ENCODE measurements at places on chromosomes 1 and 21. TPM values are rescaled to one million over a fixed set of nuclear protein-coding genes. Genes with fewer than 3 reads are reported as not detected.

Gene SPRR1A
- total RNA-seq, result not detected

Gene C1orf53
- 3.4 TPM for total RNA-seq

Gene FTCD
- 0.60 TPM for total RNA-seq

Gene HRNR
- total RNA-seq, result not detected

Gene OR6N1
- total RNA-seq, result not detected

Gene DISP3
- total RNA-seq, result not detected

Gene MTOR
- total RNA-seq, result 30.9 TPM

Gene FBXO2
- total RNA-seq, result 5.2 TPM

Gene ANGPTL3
- not detected for total RNA-seq

Gene CCDC27
- total RNA-seq, result not detected

Gene C1orf141
- total RNA-seq, result not detected

Gene FH
- total RNA-seq, result 66.2 TPM

Gene ADAMTS4
- total RNA-seq, result 1.4 TPM

Gene EDARADD
- total RNA-seq, result under 0.01 TPM

Gene KCND3
- total RNA-seq, result under 0.01 TPM

Gene AMY2B
- total RNA-seq, result 4.7 TPM

Gene PLK3
- total RNA-seq, result 15.8 TPM

Gene APP
- 911 TPM for total RNA-seq

Gene S100A7
- not detected for total RNA-seq

Gene DIP2A
- 22.4 TPM for total RNA-seq

Gene OR2T3
- total RNA-seq, result not detected

Gene LPGAT1
- total RNA-seq, result 16.1 TPM

Gene RXRG
- not detected for total RNA-seq

Gene IFNLR1
- not detected for total RNA-seq

Gene SFN
- total RNA-seq, result 1.8 TPM

Gene TMEM51
- total RNA-seq, result 2.8 TPM

Gene KCNE1
- 0.17 TPM for total RNA-seq

Gene PTCH2
- total RNA-seq, result 0.17 TPM

Gene MYBPH
- 0.26 TPM for total RNA-seq

Gene GPR89A
- total RNA-seq, result 21.9 TPM

Gene FAM177B
- not detected for total RNA-seq

Gene GRIK1
- under 0.01 TPM for total RNA-seq

Gene ANKRD34A
- total RNA-seq, result 0.32 TPM

Gene IFI44L
- total RNA-seq, result 5.9 TPM

Gene GPR157
- 4.1 TPM for total RNA-seq

Gene MSH4
- 0.52 TPM for total RNA-seq

Gene ILDR2
- total RNA-seq, result not detected

Gene C1QTNF12
- 2.8 TPM for total RNA-seq

Gene G0S2
- total RNA-seq, result 20.2 TPM

Gene KCNJ15
- 0.16 TPM for total RNA-seq

Gene APH1A
- 83.4 TPM for total RNA-seq
